ENCODE measurements at places on chromosomes 5 and 9. TPM values are rescaled to one million over a fixed set of nuclear protein-coding genes. Genes with fewer than 3 reads are reported as not detected.

GRCh38 chr9:125959951-125960619, 212.9 kb downstream of the PBX3 start:
- H3K36me3 ChIP-seq, result no peaks in the 10 kb centered on the region
- no peak overlapping the region for H3K4me3 ChIP-seq
- H3K27me3 ChIP-seq, result no peaks in the 10 kb centered on the region
- no peak overlapping the region for H3K27ac ChIP-seq

BTNL8 gene
- total RNA-seq, result not detected

GRCh38 chr9:103899866-103900265, 194.2 kb upstream of the SMC2 start:
- no peak for DNase-seq
- H3K4me1 ChIP-seq, result no peaks in the 10 kb centered on the region
- no peaks in the 10 kb centered on the region for H3K27me3 ChIP-seq
- H3K4me3 ChIP-seq, result no peak overlapping the region

RMRP gene
- 57,722 TPM for total RNA-seq

GRCh38 chr5:6785161-6785860, 72.1 kb downstream of the TENT4A start:
- H3K27ac ChIP-seq, result no peak overlapping the region
- H3K27me3 ChIP-seq, result no peaks in the 10 kb centered on the region
- H3K4me3 ChIP-seq, result no peak overlapping the region
- H3K4me1 ChIP-seq, result no peaks in the 10 kb centered on the region

All from uterus (tissue), 4 donors.